ENCODE measurements at places on chromosomes 3 and 15.

DNA sequence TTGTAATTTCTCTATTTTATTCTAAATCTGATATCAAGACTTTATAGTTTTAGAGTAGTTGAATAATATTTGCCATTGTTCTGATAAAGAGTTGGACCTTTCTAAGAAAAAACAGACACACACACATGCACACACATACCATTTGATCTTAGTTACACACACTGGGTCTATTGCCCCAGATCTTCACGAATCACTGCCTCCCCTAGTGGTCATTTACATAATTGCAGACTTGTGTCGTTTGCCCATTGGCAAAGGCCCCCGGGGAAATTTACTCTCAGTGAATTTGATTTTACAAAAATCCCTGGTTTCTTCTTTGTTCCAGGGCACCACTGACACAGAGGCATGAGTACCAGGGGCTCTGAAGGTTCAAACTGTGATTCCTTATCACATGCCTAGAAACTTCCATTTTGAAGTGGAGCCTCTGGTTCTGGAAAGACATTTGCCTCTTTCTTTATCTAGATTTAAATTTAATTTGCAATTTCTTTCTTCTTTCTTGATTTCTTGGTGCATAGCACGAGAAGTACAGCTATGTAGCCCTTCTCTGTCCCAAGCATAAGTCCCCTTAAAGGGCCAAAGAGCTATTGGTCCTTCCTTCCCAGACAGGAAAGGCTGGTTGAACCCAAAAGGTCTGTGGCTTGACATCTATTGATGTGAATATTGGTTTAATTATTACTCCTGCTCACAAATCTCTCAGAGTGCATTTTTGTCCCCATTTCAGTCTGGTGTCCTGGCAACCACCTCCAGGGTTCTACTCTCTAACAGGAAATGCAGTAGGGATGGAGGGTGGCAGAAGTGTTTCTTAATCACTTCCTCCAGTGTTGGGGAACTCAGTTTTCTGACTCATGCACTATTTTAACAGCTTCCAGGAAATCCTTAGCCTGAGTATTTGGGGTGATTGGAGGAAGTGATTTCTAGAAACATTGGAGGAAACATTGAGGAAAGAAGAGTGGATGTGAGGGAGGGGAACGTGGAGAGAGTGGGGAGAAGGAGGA is 32.4 kb upstream of the SLC6A11 start:
- no peak for DNase-seq

DNA sequence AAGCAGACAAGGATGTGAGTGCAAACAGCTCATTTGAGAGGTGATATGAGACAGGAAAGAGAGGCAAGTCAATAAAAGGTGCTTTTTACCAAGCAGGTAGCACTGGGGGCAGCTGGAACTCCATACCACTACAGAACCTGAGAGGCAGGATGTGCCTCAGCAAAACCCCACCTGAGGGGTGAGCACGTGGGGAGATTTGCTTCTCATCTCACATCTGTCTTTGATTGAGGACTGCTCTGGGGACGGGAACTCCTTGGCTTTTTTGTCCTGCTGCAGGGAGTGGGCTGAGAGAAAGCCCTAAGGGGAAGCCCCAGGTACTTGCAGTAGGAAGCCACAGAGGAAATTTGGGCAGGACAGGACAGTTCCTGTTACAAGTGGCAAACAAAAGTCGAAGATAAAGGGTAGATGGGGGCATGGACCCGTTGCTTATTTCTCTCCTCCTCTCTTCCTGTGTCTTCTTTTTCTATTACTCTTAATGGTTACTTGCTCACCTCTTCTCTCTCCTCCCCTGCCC is 27.1 kb downstream of the CFAP161 start:
- no peak for DNase-seq

- DNase-seq: no peak
Observed at GRCh38 chr3:102069211-102069662, 219.9 kb downstream of the NFKBIZ start.

DNA sequence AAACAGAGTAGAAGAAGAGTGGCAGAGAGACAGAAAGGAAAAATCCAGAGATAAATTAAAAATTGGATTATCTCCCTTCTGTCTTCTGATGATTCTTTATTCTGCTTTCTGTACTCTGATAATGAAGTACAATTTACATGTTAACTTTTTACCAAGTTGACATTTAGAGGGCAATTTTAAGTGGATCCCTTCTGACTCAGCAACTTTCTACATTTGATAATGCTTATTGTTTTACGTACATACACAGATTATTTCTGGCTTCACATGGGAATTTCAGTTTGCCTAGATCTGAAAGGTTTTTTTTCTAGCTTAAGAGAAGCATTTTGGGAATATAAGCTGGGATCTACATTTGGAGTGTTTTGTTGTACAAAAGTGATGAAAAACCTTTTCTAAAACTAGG is 491.3 kb downstream of the OTOL1 start:
- DNase-seq: no peak

DNA sequence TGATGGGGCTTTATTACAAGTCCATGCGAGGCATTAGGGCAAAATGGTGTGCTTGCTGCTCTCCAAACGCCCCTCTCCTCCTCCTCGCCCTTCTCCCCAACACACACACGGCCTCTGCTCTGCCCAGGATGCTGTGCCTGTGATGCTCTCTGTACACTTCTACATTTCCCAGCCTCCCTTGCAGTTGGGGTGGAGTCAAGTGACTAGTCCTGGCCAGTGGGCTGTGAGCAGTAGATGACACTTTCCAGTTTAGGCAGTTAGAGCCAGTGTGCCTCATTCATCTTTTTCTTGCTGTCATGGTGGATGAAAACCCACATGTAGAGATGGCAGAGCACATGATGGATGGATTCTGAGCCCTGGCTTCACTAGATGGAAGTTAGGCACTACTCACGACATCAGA is 5.4 kb downstream of the TRH start:
- DNase-seq: no peak

DNA sequence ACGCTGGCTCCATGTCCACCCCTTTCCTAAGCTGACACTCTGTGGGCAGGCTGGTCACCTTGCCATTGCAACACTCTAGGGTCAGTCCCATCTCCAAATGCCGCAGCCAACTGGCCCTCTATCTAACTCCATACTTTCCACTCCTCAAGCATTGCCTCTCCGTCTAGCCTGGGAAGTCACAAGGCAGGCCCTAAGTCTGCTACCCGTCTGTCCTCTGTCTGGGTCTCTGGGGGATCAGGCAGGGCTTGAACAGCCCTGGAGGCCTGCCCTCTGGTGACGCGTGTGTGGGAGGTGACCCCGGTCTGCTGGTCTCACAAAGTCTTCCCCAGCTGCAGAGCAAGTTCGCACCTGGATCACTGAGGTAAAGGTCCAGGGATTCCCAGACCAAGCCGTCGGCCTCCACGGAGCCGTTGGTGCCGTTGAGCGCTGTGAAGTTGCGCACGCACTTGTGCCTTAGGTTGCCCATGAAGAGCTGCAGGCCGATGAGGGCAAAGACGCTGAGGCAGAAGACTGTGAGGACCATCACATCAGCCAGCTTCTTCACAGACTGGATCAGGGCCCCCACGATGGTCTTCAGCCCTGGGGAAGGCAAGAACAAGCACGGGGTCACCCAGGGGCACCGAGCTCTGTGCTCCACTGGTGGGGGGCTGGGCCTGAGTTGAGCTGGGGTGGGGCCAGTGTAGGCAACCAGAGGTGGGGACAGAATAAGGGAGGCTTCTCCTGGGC is 39.9 kb downstream of the SCN5A start:
- no peak for DNase-seq

DNA sequence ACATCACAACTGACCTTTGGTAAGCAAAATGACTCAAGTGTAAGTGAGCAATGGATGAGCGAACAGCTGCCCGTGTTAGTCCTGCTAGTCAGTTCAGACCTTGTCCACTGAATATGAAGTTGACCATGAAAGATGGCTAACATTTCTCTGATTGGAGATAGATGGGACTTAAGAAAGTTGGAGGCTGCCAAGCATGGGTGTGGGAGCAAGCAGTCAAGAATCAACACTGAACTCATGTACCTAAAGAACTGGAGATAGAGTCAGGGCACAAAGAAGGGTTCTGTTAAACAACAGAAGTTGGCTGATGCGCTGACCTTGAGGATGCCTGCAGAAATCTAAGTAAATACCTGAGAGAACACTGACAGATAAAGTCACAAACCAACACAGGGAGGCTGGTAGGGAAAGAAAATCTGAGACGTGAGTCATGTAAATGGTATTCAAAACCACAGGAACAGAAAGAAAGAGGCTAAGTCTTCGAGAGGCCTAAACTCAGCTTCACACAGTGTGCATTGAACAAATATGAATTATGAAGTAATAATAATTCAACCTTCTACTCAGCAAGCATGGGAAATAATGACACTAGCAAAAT is 30.7 kb upstream of the ANPEP start:
- no peak for DNase-seq

DNA sequence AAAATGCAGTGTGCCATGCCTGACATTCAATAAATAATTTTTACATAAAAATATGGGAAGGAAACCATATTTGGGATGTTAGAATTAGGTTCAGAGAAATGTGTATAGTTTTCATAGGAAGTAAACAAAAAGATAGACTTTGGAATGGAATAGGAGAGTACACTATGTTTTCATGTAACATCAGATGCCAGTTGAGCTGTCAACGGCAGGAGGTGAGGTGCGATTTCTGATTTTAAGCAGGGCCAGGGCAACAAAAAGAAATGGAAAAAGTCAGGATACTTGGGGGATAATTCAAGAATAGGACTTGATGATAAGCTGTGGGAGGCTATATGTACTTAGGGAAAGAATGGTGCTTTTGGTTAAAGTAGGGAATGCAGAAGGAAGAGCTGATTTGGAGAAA is 639.5 kb downstream of the OTOL1 start:
- no peak for DNase-seq

- DNase-seq: no peak
Observed at GRCh38 chr3:113339616-113340244, 101.6 kb downstream of the CFAP44 start.

DNA sequence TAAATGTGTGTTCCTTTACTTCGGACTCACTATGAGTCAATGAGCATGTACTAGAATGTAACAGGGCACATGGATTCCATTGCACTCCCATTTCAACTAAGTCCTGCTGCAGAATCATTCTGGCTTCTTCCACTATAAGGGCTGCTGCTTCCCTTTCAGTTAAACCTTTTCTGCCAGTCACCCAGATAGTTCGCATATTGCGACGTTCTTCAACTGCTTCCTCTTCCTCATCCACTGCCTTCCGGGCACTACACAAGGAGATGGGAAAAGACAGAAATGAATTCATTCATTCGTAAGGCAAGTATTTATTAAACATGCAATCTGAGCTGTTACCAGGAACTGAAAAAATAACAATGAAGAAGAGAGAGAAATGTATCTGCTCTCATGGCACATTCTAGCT is 55.6 kb downstream of the POLQ start:
- no peak for DNase-seq

Measured in stimulated activated CD8-positive, alpha-beta memory T cell treated with anti-CD3 and anti-CD28 coated beads, Interleukin-15, amount 100 ng/mL, for 24 hours (primary cell).